ENCODE measurements at places on chromosomes 12 and 14.
A peak's percentile ranks its signal among the peaks of the same experiment; 100 is the strongest.

DNA sequence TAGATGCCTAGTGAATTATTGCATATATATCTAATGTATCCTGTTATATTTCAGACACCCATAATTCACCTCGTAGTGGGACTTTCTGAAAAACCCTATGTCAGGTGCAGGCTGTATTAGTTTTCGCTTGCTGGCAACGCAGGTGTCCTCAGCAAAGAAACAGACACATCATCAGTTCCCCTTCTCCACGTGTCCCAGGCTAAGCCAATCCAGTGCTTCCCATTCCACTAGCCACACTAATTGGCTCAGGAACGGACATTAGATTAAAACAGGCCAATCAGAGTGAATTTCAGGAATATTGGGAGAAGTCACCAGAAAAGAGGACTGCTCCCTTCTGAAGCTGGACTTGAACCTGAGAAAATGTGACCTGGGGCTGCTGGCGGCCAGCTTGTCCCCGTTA is 151.3 kb downstream of the PTPN11 start:
- no peak for DNase-seq

GRCh38 chr12:129202109-129202814 is 349.0 kb downstream of the GLT1D1 start:
- DNase-seq = no peak

- no peak for DNase-seq
These were observed 87.3 kb upstream of the RFLNA start for GRCh38 chr12:124207617-124208016.

DNA sequence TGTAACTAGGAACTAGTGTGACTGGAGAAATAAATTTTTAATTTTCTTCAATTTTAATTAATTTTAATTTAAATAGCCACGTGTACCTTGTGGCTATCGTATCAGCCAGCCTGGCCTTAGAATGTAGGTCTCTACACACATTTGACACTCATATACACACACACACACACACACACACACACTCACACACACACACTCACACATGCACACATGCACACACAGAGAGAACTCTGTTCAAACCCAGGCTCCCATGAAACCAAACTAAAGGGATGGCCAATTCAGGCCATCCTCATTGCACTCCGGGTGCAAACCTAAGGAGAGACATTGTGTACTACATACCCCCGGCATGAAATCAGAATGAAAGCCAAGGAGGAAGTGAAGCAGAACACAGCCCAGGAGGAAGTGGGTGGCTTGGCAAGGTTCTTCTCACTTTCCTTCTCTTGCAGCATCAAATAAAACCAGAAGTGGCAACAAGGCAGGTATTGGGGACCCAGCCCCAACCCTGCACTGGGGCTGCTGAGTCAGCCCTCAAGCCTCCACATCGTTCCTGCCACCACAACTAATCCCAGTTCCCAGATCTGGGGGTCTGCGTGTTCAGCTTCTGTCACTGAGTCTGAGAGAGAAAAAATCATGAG is 26.2 kb upstream of the CHPT1 start:
- DNase-seq = peak; percentile 32

DNA sequence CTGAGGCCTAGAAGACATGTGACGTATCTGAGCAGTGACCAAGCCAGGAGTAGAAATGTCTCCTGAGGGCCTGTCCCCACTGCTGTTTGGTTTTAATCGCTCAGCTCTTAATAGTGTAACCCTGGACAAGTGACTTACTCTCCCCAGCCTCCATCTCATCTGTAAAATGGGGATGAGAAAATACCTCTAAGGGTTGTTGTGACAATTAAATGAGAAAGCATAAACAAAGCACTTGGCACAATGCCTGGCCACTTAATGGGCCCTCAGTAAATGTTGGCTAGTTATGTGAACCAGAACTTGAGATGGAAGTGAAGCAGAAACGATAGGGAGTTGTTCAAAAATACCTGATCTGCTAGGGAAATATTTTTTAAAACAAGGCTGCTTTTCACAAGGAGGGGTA is 58.2 kb downstream of the HMGA2 start:
- DNase-seq = no peak

DNA sequence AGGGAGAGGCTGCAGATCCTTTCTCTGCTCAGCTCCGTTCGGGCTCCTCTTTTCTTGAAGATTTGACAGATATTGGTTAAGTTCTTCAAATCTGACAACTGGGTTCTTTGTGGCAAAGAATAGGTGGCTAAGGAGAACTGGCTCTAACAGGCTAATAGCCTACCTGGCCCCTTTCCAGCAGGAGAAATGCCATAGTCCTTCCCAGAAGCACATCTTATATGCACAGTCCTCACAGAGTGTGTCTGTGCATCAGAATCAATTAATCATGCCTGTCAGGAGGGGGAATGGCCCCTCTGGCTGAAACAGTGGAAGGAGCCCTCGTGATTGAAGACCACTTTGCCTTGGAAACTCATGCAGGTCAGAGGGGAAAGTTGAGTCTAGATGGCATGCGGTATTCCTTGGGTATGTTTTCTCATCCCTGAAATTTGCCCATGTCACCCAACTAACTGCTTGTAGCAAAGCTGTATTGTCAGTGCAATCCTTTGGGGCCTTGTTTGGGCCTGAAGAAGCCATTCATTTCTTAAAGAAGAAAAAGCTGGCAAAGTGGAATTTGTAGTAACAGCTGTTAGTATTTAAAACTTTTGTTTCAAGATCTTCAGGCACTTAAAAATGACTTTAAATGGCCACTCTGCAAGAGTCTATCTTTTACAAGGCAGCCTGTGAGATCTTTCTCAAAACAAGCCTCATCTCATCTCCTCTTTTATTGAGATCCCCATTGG is 251.5 kb downstream of the ZFP36L1 start:
- no peak for DNase-seq

- DNase-seq = no peak
These were observed 22.1 kb upstream of the LGMN start for GRCh38 chr14:92770484-92770883.

- no peak for DNase-seq
These were observed 215.5 kb downstream of the AACS start for GRCh38 chr12:125280482-125281377.

DNA sequence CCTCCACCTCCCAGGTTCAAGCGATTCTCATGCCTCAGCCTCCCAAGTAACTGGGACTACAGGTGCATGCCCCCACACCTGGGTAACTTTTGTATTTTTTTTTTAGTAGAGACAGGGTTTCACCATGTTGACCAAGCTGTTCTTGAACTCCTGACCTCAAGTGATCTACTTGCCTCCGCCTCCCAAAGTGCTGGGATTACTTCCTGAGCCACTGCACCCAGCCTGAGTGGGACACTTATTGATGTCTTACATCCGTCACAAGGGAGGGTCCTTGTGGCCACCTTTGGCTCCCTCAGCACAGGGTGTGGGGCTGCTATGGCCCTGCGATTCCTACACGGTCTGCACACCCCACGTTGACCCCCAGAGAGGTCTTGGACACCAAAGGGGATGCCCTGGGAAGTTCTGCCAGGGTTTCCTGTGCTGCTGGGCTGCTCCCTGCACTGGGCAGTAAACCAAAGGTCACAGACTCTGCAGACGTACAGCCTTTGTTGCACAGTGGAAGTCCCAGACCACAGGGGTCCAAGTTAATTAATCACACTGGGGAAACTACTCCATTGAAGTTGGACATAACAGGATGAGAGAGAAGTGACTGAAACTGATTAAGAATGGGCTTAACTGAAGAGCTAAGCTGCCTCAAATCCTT is 95.7 kb downstream of the SAMD4A start:
- no peak for DNase-seq

DNA sequence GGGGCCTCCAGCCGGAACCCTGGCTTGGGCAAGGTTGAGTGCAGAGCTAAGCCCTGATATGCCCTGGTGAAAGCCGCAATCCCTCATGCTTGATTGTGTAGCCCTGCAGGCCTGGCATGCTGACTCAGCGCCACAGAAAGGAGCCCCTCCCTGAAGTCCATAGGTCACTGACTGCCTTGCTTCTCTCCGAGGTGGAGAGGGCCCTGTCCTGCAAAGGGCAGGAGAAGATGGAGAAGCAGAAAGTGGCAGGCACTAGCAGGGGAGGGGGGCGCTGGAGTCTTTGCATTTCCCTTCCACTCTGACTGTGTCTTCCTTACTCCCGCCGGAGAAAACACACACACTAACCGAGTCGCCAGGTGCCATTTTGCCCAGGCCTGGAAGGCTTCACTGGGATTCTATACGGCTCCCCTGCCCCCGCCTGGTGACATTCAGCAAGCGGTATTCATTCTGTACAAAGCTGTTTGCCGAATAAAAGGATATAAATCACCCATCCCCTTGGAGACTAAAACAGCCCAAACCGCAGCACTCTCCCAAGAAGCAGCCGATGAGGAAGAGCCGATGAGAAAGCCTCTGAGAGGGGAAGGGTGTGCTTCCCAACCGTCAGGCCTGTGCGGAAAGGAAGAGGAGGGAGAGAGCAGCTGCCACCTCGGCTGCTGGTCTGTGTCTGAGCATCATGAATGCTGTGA is 69.8 kb downstream of the SLC6A12 start:
- no peak for DNase-seq

DNA sequence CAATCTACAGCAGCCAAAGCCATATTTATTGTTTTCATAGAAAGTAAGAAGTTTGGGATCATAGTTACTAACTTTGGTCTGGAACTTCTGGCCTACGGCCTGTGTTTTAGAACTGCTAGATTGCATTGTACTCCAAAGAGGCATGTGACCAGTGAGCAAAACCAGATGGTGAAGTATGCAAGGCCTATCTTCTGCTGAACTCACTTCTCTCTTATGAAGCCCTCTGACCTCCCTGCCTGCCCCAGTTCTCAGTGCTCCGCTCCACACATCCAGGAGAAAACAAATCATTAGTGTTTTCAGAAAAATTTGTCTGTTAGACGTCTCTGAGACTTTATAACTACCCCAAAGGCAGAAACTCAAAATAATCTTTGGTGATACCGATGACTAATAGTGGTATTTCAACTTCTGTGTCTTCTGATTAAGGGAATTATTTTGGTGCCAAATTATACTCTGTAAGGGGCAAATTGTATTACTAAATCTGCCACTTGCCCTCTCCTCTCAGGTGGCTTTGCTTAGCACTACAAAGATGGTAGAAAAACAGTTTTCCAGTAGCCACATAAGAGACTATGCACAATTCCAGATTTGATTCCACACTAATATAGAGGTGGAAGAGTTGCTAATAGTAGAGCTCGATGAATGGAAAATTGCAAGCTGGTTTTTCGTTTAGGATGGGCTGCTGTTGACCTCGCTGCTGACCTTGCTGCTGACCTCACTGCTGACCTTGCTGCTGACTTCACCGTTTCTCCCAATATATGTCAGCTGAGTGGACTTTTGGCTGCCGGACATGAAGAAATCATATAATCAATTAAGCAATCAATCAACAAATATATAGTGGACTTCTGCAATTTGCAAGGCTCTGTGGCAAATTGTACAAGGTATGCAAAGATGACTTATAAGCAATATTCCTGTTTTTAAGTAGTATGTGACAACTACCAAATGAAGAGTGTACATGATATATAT is 147.5 kb downstream of the KITLG start:
- no peak for DNase-seq

DNA sequence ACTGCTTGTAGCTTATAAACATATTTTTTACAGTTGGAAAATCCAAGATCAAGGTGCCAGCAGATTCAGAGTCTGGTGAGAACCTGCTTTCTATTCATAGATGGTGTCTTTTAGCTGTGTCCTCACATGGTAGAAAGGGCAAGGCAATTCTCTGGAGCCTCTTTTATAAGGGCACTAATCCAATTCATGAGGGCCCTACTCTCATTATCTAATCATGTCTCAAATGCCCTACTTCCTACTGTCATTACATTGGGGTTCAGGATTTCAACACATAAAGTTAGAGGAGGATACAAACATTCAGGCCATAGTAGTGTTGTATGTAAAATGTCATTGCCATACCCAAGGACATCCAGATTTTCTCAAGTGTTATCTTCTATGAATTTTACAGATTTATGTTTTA is 496.4 kb downstream of the TMTC2 start:
- DNase-seq = no peak

GRCh38 chr12:54588890-54589267 is 420 bp upstream of the PPP1R1A start:
- no peak for DNase-seq

DNA sequence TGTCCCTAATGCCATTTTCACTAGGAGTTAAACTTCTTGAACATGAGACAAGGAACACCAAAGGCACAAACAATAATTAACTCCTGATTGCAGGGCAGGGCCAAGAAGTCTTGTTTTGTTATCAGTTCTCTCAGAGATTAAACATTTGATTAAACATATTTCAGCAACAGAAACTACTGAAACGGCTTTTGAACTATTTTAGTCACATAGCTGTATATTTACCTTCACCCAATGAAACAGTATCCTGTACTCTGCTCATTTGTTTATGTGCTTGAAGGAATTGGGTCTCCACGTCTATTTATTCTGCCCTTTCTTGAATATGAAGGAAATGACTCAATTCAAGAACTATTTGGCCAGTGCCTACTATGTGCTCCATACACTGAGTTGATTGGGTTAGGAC is 51.3 kb upstream of the PTCSC3 start:
- DNase-seq = no peak

DNA sequence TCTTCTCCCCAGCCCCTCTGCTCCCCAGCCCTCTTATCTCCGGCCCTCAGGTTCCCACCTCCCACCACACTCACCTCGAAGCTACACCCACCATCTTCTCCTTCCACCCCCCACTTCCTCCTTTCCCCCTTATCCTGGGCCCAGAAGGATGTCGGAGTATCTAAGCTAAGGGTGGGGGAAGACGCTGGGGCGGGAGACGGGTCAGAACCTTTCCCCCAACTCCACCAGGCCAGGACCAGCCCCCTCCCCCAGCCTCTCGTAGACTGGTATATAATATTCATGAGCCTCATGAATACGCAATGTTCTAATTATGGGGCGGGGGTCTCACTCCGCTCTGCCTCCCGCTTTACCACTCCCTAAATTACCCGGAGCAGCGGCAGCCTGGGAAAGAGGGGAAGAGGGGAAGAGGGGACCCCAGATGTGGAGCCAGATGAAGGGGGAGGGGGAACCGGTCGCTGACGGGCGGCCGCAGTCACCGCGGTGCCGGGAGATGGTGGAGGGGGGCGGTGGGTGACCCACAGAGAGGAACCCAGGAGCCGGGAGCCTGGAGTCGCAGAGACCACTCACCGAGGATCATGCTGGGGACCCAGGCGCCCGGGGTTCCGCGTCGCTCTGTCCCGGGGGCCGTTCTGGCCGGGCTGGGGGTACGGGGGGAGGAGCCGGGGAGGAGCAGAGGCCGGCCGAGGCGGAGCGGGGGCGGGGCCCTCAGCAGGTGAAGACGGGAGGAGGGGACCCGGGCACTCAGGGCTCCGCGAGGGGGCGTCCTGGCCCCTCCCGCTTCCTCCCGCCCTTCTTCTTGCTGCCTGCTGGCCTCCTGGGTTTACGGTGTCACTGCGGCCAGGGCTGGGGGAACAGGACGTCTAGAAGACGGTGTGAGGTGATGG is 6.4 kb upstream of the ZNF385A start:
- DNase-seq = peak; percentile 61

DNA sequence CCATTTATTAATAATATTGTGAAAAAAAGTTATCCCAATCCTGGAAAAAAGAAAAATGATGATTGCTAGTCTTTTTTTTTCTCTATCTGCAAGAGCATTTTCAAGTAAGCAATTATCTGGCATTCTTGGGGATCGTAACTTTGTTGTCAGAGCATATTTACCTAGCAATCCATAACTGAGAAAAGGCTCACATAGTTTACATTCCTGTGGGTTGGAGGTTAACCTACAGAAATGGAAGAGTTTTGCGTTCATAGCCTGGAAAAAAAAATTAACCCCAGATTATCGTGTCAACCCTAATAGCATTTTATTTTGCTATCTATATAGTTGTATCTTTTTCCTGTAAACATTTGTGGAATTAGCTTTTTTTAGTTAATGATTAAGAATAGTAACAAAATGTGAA is 292.3 kb downstream of the DAD1 start:
- DNase-seq = no peak
